Naive thymus-derived CD4-positive, alpha-beta T cell (primary cell): ENCODE measurements at places on chromosomes 1 and 21. TPM values are rescaled to one million over a fixed set of nuclear protein-coding genes. Genes with fewer than 3 reads are reported as not detected.
A peak's percentile ranks its signal among the peaks of the same experiment; 100 is the strongest.

DNA sequence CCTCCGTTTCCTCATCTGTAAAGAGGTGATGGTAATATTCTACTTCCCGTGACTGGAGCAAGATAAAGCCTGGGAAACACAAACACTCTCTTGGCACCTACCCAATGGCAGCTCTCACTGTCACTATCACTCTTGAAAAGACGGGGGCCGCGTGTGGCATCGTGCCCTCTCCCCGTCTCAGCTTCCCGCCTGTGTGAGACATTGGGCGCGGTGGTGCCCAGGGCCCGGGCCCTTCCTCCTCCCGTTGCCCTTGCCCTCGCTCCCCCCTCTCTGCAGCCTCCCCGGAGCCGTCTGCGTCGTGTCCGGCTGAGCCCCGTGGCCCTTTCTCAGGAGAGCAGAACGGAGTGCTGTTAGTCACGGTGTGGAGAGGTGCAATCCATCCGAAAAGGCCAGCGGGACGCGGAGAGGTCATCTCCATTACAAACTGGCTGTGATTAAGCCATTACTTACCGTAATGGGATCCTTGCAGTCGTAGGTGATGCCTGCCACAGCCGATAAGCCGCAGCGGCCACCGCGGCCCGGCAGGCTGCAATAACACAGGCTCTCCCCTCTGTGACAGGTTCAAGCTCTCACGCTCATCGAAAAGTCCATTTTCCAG is 156.4 kb upstream of the ZC3H12A start:
- no peak for DNase-seq

DNA sequence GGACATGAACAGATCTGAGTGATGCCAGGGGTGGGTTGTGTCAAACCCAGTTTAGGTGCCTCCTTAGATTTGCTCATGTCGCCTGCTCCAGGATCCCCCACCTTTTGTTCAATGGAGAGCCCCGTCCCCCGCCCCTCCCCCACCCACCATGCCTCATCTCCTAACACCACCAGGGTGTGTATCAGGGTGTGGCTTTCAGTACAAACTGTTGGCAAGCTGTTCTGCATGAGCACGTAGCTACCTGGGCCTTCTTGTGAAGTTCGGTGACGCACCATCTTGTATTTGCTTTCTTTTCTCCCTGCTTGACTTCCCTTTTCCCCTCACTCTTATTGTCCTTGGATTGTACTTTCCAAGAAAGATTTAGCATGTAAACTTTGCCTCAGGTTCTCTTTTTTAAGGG is 94.8 kb downstream of the EBNA1BP2 start:
- no peak for DNase-seq

- DNase-seq: no peak
These were observed 70.7 kb downstream of the EVA1C start for GRCh38 chr21:32483293-32483595.

DNA sequence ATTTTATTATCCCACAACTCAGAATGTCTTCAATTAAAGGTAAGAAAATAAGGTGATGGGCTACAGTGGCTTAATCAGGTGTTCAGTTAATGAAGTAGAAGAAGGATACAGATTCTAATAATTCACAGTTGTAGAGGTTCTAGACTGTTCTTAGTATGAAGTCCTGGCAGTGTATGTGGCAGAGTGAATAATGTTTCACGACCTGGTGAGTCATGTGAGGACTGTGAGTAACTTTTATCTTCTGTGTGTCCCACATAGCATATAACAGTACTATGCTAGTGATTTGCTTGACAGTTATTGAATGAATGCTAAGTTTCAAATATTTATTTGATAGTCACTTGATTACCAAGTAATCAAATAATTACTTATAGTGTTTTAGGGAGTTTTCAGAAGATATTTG is 20.0 kb downstream of the SLC16A4 start:
- no peak for DNase-seq

GRCh38 chr1:43121256-43121900 is 50.7 kb downstream of the EBNA1BP2 start:
- no peak for DNase-seq

DNA sequence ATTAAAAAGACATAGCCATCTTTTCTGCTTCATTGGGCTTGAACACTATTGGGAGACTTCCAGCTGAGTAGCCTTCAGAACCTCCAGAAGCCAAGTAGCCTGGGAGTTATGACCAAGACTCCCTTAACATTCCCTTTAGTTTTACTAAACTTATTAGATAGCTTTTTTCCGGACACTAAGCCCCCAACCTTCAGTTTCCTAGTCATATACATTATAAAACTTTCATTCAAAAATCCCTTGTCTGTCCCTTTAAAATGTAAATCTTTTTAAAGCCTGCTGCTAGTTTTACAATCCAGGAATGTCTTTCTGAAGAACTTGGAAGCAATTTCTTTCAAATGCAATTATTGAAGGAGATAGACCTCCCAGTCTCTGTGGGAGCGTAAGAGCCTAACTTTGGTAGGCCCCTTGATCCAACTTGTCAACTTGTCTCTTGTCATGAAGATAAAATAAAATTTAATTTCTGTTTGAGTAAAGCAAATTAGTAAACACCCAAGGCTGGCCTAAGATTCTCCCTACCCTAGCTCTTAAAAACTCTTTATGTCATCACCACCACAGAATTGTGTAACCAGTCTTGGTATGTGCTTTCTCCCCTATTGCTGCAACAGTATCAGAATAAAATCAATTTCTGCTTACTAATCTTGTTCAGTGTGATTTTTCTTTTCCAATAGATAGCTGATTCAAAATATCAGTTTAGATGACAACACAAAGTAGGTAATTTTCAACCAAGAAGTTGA is 796.2 kb downstream of the PLA2G4A start:
- DNase-seq: no peak

DNA sequence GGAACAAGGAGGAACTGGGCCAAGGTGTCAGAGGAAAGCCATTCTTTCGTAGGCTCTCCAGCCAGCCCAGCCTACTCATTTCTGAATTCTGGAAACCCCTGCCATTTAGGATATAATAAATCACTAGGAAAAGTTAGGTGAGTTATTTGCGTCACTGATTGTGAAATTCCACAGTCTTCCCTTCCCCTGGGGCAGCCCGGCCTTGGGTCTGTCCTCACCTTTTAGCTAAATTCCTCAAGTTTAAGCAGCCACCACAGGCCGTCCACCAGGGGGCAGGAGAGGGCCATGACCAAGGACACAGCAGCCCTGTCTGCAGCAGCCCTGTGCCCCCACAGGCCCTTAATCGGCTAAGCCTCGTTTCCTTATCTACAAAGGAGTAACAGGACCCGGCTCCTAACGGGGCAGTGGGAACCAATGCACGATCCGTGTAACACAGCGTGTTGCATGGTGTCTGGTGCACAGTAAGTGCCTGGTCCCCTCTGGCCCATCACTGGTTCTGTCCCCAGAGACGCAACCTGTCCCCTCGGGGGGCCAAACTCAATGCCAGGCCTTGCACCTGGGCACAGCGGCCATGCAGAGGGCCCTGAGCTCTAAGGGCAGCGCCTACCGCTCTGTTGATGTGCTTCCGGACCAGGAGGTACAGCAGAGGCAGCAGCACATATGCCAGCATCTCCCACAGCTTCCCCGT is 18.1 kb downstream of the GPR157 start:
- DNase-seq: peak; percentile 63

DNA sequence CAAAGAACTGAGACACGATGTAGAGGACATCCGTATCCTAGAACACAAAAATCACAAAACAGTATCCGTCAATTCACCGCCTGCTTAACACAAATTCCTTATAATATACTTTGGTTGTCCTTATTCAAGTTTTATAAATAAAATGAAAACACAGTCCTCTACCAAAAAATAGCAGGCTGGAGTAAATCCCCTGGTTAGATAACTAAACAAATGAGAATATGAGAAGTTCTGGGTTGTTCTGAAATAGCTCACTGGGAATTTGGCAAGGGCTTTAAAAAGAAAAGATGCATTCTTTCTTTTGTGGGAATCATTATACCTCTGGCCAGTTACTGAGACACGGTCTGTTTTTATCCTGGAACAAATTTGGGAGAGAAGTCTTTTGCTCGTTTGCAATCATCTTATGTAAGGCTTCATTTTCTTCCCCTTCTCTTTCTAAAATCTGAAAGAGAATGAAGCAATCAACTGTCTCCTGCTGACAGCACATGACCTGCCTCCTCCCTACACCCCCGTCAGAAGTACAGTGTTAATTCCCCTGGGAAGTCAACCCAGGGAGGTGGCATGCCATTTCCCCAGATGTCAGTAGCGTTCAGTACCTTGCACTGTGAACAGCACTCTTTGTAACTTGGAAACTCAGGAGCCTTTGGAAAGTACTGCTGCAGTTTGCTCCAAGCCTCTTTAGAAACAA is 37.1 kb upstream of the RAP1GAP start:
- no peak for DNase-seq

DNA sequence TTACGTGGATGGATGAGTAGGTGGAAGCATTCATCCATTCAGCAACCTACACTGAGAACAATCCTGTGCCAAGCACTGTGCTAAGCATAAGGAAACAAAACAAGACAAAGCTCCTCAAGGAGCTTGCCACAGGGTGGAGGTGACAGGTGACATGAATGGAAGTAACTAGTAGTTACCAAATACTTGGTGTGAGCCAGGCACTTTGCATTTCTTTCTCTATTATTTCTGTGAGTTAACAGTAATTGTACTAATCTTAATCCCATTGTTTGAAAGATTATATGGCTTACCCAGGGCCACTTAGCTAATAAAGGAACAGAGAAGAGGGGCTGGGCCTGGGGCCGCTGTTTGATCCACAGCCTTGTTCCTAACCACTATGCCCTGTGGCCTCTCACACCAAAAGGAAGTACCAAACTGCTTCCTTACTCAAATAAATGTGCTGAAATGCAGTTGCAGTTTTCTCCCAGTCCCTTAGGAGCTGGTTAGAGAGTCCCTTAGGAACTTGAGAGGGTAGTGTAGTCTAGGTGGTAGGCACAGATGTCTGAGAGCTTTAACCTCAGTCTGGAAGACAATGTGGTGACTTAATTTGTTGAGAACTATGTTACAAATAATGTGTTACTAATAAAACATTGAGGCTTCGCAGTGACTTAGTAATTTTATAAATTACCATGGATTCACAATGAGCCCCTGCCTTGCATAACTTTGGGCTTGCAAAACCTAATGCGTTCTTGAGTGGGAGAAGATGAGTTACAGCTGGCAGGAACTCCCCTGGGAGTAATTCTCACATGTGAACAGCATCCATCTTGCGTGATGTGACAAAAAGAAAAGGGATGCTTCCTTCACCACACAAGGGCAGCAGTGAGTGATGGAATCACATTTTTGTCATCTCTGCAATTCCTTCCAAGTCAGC is 69.8 kb downstream of the MPZL1 start:
- no peak for DNase-seq

DNA sequence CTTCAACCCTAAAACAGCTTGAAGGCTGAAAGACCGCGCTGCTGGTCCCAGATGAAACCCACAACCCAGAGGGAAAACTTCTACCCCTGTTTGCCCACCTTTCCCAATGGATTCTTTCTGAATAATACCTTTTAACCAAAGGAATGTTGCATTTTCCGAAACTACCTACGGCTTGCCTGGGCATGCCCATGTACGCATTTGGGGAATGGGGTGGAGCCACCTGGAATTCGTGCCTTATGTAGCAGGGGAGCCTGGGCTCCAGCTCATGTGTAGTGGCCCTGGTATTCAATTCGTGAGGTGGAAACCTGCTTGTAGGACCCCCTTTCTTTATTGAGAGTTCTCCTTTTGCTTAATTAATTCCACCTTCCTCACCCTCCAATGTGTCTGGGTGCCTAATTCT is 256.6 kb upstream of the RGS18 start:
- no peak for DNase-seq

DNA sequence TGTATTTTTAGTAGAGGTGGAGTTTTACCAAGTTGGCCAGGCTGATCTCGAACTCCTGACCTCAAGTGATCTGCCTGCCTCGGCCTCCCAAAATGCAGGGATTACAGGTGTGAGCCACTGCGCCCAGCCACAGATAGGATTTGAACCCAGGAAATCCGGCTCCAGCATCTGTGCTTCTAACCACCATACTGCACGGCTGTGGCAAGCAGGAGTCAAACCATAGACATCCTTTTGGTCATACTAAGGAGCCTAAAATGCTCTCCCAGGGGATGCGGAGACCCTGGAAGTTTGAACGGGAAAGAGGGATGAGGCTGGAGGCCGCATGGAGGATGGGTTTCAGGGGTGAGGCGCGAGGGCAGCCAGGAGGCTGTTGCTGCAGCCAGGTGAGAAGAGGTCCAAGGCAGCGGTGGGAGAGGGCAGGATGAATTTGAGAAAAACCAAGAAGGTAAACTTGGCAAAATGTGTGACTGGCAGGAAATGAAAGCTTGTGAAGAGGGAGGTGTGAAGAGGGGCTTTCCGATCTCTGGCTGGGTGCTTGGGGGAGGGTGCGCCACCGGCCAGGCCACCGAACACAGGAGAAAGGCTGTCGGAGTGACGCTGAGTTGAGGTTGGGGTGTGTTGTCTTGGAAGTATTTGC is 24.0 kb upstream of the CDK18 start:
- DNase-seq: peak; percentile 42

DNA sequence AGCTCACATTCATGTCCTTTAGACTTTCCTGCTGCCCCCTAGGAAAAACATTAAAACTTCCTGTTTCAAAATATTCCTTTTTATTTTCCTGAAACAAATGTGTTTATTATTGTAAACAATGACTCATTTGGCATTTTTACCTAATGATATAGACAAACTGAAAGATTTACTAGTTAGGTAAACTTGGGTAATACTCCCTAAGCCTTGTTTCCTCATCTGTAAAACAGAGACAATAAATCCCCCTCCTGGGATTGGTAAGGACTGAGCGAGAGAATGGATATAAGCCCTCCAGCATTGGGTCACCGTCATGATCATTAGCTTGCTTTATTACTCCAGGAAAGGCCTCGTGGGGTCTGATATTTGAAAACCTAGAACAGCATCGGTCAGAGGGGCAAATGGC is 59.8 kb downstream of the LPAR3 start:
- no peak for DNase-seq

TNFRSF14 gene
- 182 TPM for total RNA-seq

INTS7 gene
- 9.9 TPM for total RNA-seq

ADAM30 gene
- total RNA-seq: not detected in 2 replicates

LPAR3 gene
- total RNA-seq: 0.97 and 1.2 TPM in 2 replicates

ELAPOR1 gene
- 5.8 and 6.6 TPM in 2 replicates for total RNA-seq

CLCNKA gene
- not detected for total RNA-seq

DIO1 gene
- total RNA-seq: not detected
